ENCODE measurements at places on chromosomes 5 and 9.

DNA sequence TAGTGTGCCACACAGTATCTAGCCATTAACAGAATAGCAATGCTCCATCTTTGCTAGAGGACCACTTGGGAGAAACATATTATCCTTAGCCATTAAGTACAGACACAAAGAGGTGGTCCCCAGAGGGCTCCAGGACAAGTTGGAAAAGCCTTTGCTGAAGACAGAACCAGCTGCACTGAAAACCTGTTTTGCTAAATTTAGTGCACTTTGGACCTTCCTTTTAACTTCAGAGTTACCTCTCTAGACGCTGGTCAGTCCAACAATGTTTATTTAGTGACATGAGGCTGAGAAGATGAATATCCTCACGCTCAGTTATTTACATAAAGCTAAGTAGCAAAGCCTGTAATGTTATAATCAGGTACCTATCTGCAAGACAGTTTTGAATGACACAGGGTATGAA lies 265.0 kb upstream of the ZNF608 start:
- DNase-seq = no peak

DNA sequence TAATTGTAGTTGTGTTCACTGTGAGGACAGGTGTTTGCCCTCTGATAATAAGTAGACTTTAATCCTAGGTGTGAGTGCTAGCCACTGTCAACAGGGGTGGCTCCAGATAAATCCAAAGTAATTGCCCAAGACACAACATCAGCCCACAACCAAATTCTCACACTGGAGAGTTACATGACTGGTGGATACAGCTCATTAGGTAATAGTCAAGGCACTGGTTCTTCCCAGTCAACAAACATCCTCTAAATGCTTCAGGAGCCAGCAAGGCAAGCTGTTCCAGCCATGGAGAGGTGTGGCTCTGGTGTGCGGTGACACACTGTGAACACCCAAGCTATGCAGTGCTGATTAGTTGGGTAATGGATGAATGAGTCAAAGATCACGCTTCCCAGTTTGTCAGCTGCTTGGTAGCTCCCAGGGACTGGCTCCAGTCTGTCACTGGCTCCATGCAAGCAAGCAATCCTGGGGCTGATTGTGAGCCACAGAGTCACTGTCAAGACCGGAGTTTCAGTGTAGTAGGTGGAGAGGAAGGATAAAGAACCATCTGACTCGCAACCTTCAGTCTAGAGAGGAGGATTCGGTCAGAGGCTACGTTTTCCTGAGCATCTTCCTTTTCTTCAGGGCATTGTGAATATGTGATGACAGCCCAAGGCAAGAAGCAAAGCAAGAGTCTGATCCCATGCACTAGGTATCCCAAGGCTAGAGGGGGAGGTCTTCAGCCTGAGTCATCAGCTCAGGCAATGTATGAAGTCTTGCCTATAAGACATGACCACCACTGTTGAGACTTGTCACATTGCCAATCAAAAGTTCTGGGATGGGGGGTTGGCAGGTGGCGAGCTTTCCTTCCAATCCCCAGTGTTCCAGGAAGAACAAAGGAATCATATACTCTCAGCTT lies 63.1 kb downstream of the UGCG start:
- DNase-seq = no peak

DNA sequence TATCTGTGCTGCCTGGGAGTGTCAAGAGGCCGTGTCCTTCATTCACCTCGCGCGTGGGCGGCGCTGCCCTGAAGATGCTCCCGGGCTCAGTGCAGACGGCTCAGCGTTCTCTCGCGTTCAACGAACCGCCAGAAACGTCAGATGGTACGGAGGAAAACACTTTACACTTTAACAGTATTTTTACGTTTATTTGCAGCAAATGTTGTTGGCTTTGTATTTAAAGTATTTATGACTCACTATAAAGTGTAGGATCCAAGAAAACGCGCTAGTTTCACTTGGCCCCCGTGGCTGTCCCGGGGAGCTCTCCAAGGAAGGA lies 544 bp upstream of the ERCC6L2 start:
- DNase-seq = peak; percentile 46

GRCh38 chr5:73709536-73710129 lies 83.6 kb downstream of the ARHGEF28 start:
- peak; percentile 5 for DNase-seq

DNA sequence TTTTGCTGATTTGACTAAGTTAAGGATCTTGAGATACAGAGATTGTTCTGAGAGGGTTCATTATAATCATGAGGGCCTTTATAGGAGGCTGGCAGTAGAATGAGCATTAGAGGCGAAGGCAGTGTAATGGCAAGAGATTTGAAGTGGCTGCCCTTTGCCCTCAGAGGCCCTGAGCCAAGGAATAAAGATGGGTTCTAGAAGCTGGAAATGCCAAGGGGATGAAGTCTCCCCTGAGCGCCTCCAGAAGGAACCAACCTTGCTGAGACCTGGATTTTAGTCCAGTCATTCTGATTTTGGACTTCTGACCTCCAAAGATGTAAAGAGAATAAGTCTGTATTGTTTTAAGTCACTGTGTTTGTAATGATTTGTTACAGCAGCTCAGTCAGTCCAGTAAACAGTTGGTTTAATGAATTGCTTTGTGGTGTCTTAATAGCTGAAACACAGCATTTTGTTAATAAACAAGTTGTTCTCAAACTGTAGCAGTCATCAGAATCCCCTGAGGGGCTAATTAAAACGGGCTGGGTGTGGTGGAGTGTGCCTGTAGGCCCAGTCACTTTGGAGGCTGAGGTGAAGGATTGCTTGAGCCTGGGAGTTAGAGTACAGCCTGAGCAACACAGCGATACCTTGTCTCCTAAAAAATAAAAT lies 23.2 kb downstream of the GLRX start:
- no peak for DNase-seq

DNA sequence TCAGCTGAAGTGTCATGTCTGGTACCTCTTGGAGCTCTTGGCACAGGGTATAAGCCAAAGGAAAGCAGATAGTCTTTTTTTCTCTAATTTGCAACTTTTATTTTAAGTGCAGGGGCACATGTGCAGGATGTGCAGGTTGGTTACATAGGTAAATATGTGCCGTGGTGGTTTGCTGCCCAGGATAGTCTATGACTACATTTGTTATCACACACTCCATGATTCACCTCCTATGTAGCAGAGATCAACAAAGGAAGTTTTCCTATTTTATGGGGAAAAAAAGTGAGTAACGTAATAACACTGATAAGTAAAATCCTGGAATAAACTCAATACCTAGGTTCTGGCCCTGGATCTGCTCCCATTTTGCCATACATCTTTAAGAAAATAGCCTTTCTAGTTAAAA lies 234.6 kb downstream of the CAAP1 start:
- DNase-seq = no peak

Data from RPMI8226 (cell line).